Brain (organoid and tissue), 16 donors: ENCODE measurements at places on chromosomes 4 and X. TPM values are rescaled to one million over a fixed set of nuclear protein-coding genes. Genes with fewer than 3 reads are reported as not detected.

MXRA5 gene
- 1.5 TPM for polyA plus RNA-seq

DNA sequence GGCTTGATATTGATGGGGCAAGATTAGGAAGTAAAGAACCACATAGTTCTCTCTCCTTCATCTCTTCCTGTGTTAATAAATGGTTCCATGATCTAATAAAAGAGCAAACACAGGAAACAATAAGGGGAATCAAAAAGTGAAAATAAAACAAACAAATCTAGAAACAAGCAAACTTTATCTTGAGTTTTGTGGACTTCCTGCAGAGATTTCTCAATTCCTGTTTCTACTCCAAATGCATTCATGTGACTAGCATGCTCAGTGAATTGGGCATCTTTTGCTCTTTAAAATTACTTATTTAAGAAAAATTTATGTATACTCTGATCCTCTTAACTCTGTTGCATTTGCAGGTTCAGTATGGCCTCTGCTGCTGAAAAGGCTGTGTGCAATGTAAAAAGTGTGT, 682.0 kb downstream of the KCTD8 start:
- DNase-seq = no peak

PCDH7 gene
- polyA plus RNA-seq = 1.7 TPM

GRCh38 chrX:105945266-105945665, 93.3 kb downstream of the SERPINA7 start:
- no peak for DNase-seq

POLN gene
- 1.1 TPM for polyA plus RNA-seq

ENAM gene
- polyA plus RNA-seq = not detected

DNA sequence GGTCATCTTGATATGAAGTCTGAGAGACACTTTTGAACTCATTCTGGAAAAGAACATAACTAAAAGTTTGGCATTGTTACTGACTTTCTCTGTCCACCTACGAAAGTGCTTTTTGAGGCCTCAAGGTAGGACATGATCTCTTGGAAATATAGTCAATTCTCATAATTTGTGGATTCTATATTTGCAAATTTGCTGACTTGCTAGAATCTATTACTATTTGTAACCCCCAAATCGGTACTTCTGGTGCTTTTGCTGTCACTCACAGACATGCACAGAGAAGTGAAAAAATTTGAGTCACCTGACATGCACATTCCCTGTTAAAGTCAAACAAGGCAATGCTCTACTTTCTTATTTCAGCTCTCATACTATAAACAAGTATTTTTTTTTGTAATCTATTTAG, 35.6 kb downstream of the TSPAN7 start:
- no peak for DNase-seq

- no peak for DNase-seq
These were observed 115.1 kb upstream of the SMIM10 start for GRCh38 chrX:134875671-134876070.

GRCh38 chr4:6282314-6282771, 12.7 kb downstream of the WFS1 start:
- no peak for DNase-seq

- DNase-seq = no peak
These were observed 12.5 kb upstream of the KLF8 start for GRCh38 chrX:56219700-56220099.

- no peak for DNase-seq
These were observed 141.6 kb upstream of the AADAT start for GRCh38 chr4:170231377-170231776.

TCEAL9 gene
- 48.5 TPM for polyA plus RNA-seq

- no peak for DNase-seq
These were observed 3.5 kb downstream of the CXCL2 start for GRCh38 chr4:74095482-74095881.

DNA sequence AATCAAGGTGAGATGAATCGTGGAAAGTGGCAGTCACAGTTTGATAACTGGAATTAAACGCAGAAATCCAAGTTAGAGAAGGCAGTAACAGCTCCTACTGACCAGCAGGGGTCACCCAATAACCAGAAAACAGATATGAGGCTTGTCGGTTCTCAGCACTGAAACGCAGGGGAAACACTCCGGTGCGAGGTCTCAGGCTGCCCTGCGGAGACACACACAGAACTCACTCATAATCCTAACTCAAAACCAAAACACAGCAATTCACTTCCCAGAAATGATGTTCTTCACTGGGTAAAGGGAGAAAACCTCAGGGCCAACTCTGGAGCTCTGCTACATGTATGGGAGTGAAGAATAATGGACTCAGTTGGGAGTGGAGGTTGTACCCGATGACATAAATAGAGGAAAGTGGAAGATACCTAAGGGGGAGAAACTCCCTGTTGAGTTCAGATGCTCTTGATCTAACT, 384.4 kb downstream of the RAPGEF2 start:
- DNase-seq = peak; percentile 95

DNA sequence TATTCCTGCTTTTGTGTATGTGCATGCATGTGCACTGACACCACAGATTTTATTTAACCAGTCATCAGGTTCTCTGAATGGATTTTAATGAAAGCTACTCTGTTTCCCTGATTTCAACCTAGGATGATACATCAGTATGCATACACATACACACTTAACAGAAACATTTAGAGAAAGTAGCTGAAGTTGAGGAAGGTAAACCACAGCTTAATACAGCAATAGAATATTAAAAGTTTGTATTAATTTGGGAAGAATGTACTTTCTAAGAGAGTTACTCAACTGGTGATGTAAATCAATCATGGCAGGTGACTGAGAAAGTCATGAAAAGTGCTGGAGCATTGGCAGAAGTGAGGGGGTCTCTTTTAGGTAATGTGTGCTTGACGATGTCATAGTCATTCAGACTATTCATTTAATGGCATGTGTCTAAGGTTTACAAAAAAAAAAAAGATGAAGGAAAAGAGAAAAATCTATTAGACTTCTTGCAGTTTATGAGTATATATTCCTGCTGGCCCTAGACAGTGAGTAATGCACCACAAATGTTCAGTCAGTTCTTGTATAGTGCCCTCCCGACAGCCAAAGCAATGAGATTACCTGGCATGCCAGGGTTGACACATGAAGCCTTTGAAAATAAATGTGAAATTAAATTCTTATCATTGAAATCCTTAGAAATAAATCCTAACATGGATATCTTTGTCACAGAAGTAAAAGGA, 187.6 kb downstream of the RAPGEF2 start:
- no peak for DNase-seq

ZNF157 gene
- polyA plus RNA-seq = 1.6 TPM

DNA sequence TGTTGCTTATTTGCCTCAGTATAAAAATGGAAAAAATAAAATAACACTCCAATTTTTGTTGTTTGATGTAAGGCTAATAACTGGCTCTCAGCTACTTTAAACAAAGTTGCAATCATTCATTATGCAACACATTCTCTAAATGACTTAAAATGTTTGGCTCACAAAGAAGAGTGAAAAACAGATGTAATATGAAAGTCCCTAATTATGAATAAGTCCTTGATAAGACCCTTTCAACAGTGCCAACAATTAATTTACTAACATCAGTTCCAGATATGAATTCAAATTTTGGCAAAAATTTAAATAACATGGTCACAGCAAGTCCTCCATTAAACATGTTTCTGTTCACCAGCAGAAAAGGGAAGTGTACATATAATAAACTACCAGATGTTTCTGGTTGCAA, 69.8 kb downstream of the PAPSS1 start:
- DNase-seq = no peak

DNA sequence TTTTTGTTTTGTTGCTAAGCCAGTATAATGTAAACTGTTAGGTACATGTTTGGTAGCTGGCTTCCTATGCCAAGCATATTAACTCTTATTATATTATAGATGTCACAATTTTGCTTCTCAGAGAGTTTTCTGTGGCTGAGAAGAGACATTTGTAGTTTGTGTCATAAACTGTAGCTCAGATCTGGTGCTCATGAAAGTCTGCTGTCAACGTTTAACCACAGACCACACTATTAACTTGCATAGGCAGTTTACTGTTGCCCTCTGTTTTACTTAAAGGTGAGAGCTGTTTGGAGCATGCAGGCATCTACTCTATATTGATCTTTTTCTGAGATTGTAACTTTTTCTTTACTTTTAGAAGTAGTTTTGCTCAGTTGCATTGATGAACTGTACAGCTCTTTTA, 166.8 kb downstream of the TLL1 start:
- no peak for DNase-seq

DNA sequence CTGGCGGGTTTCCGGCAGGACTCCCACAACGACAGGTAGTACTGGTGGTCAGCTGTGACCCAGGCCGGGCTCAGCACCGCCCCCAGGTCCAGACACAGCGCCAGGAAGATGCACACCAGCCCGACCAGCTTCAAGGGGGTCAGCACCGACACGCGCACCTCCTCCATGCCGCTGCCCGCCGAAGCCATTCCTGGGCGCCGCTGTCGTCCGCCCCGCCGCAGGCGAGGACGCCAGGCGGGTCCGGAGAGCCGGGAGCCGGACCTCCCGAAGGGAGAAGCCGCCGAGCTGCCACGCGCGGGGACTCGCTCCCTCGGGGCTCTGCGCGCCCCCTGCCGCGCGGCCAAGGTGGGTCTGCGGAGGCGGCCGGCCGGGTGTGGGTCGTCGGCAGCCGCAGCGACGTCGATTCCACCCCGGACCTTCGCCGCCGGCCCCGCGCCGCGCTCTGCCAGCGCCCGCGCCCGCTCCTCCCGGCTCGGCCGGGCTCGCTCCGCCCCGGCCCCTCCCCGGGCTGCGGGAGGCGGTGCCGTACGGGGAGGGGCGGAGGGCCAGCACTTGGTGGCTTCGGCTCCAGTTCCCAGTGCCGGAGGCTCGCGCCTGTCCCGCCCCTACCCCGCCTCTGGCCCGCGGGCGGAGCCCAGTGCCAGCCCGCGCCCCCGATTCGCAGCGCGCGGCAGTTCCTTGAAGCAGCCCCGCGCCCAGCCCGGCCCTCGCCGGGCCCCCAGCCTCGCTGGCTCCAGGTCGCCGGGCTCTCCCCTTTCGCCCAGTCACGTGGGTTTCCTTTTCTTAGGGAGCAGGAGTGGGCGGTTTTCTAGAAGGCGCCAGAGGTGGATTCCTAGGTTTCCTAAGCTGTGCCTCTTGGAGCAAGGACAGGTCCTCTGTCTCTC, at the start of gene TMEM47:
Gene TMEM47 (minus strand): TSS at position 444 of the 884 bp plus-strand sequence. CDS start 256 bp downstream, at position 188.
- peak; percentile 86 for DNase-seq

GRCh38 chr4:35912174-35912573, 332.1 kb downstream of the ARAP2 start:
- no peak for DNase-seq

SSX2 gene
- polyA plus RNA-seq = not detected
